Mammary epithelial cell (primary cell): ENCODE measurements at places on chromosomes 7 and 10. TPM values are rescaled to one million over a fixed set of nuclear protein-coding genes. Genes with fewer than 3 reads are reported as not detected.
A peak's percentile ranks its signal among the peaks of the same experiment; 100 is the strongest.

DNA sequence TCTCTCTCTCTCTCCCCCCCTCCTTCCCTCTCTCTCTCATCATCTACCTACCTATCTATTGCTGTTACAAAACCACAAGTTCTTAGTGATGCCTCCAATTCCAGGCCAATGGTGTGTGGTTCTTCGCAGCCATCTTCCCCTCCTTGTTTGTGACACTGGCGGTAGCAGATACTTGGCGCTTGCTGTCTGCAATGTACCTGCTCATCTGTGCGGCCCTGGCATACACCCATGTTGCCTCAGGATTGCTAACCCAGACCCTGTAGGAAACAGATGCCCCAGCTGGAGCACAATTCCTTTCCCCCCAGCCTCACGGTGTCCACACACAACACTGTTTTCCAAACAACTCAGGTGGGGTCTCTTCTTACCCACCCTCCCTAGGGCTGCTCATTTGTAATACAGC lies 13.6 kb upstream of the DPYSL4 start:
- DNase-seq: no peak

Gene CUZD1
- 0.66 TPM for polyA plus RNA-seq

Gene MMP21
- polyA plus RNA-seq: not detected

Gene TSPAN33
- polyA plus RNA-seq: 4.8 TPM

- peak; percentile 0 for DNase-seq
Observed at GRCh38 chr7:137287651-137288258, 55.8 kb downstream of the PTN start.

GRCh38 chr10:100327007-100327717 lies 2.9 kb downstream of the PKD2L1 start:
- DNase-seq: no peak

Gene HOXA10
- polyA plus RNA-seq: 0.18 TPM

DNA sequence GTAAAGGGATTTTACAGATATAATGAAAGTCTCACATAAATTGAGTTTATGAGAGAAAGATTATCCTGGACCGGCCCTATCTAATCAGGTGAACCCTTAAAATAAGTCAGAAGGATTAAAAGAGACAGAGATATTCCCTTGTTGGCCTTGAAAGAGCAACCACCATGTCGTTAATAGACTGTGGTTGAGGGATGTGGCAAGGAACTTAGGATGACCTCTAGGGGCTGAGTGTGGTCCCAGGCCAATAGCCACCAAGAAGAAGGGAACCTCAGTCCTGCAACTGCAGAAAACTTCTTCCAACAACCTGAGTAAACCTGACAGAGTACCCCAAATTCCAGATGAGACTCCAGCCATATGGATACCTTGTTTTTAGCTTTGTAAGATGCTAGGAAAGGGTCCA lies 121.5 kb downstream of the POLR1F start:
- no peak for DNase-seq

- DNase-seq: no peak
Observed at GRCh38 chr10:3902054-3902808, 117.2 kb upstream of the KLF6 start.

DNA sequence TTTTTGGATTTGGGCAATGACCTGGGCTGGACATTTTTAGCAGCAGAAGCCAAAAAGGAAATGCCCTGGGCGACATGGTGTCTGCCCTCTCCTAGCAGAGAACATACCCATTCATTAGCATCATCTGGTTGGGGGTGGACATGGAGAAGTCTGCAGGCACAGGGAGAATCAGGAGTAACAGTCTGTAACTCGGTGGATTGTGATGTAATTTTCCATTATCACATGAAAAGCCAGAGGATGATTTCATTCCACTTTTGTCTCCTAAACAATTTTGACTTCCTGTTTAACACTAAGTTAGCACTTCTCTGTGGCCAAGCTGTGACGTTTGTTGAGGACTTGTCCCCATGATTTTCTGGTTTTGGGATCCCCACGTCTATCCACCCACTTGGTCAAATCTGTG lies 153.8 kb upstream of the HABP2 start:
- no peak for DNase-seq

Gene ASNS
- polyA plus RNA-seq: 35.9 TPM

DNA sequence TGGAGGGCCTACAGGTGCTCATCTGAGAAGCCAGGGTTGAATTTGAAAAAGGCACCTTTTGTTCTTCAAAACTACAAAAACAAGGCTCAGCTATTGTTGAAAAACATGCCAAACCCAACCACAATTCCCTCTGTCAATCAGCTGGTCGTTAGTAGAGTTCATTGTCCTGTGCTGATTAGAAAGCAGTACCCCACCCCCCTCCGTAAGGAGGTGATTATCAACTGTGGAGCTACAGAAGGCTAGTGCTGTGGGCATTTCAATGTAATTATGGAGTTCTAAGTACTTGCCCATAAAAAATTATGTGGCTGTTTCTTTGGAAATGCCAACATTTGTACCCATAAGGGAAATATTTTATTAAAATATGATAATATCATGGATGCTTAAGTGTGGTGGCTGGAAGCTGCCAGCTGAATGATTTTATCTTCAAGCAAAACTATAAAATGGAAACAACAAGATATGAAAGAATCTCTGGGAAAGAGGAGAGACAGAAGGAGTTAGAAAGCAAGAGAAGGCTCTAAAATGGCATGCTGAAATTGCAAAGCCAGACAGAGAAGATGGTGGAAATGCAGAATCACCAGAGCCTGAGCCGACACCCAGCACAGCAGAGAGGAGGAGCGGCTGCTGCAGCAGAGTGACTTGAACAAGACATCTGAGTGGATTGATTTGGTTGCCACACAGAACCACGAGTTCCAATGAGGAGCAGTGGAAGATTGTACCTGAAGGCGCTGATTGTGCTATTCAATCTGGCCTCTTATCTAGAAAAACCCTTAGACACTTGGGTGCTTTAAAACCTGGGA lies 179.5 kb upstream of the LRGUK start:
- DNase-seq: no peak

GRCh38 chr7:25314731-25315267 lies 86.5 kb upstream of the NPVF start:
- DNase-seq: no peak

DNA sequence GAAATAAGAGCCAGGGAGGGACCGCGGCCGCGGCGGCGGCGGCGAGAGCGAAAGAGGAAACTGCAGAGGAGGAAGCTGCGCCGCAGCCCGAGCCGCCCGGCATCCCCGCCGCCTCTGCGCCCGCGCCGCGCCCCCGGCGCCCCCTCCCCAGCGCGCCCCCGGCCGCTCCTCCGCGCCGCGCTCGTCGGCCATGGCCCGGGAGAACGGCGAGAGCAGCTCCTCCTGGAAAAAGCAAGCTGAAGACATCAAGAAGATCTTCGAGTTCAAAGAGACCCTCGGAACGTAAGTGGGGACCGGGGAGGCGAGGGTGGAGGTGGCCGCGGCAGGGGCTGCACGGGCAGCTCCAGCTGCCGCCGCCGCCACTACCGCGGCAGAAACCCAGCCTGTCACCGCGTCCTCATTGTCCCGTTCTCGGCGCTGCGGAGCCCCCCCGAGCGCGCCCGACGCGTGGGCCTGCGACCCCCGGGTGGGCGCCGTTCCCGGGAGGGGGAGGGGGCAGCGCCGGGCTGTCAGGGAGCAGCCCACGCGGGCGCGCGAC lies 351 bp downstream of the CAMK1D start:
- DNase-seq: no peak

- no peak for DNase-seq
Observed at GRCh38 chr7:134836447-134836846, 57.0 kb downstream of the CALD1 start.

GRCh38 chr10:125797424-125797823 lies 21.8 kb upstream of the MMP21 start:
- DNase-seq: no peak

DNA sequence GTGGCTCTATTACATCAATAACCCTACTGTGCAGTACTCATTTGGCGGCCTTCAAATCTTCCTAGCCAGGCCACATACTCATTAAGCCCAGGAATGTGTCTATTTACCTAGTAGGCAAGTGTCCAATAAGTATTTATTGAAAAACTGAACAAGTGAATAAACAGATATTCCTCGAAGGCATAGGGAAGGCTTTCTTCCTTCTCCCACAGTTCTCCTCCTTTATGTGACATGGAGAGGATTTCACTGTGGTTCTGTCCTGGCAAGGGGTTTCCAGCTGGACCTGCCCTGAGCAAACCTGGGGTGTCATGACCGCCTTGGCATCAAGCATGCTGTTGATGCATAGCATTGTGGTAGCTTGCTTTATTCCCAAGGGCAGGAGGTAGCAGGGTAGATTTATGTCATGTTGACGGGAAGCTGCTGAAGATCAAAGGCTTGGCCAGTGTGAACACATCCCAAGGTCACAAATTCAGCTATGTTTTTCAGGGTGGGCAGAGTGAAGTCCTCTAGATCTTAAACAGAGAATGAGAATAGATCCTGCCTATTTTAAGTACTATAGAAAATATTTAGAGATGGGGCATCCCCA lies 195.1 kb downstream of the INHBA start:
- DNase-seq: no peak

Gene GIMAP1
- not detected for polyA plus RNA-seq

DNA sequence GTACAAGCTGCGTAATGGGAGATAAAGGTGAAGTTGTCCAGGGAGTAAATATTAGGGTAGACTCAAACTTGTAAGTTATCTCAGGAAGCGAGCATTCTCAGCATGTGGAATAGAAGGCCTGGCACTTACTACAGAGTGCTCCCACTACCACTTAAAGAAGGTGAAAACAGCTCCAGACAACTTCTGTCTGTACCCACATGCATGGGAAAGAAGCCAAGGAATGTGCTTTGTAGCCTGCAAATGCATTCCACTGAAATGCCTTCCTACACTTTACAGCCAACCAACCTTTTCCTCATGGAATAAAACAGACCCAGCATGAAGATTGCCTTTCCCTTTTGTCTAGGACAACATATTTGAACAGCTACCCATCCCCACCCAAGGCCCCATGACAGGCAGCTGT lies 45.4 kb upstream of the NPSR1 start:
- no peak for DNase-seq

GRCh38 chr7:105664816-105665525 lies 83.7 kb upstream of the EFCAB10 start:
- DNase-seq: no peak

DNA sequence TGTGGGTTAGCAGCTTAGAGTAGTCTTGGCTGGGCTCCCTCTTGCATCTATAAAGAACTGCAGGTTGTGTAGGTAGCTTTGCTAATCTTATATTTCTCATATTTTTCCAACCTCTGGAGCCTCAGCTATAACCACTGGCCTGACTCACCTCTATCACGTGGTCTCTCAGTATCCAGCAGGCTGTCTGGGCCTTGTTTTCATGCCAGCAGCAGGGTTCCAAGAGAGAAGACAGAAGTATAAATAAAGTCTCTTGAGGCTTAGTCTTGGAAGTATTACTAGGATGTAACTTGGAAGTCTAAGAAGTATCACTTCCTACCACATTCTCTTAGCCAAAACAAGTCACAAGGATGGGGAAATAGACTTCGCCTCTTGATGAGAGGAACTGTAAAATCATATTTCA lies 73.3 kb downstream of the WIPF3 start:
- peak; percentile 46 for DNase-seq

Gene CPA2
- 0.33 TPM for polyA plus RNA-seq

- no peak for DNase-seq
Observed at GRCh38 chr10:107425931-107426553, 261.5 kb upstream of the SORCS1 start.

Gene COL28A1
- not detected for polyA plus RNA-seq

- no peak for DNase-seq
Observed at GRCh38 chr7:109663806-109664205, 1094.1 kb downstream of the DNAJB9 start.

DNA sequence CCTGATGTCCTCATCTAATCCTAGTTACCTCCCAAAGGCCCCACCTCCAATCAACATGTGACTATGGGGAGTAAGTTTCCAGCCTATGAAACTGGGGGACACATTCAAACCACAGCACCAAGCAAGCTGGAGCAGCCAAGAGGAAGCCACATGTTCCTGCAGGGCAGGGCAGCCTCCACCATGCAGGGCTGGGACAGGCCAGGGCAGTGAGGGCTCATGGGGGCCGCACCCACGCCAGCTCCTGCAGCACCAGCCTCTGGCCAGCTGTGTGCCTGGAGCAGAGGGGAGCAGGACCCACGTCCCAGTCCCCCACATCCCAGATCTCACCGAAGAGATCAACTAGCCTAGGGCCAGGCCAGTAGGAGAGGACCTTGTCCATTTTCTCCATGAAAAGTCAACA lies 85.9 kb upstream of the INSIG1 start:
- no peak for DNase-seq

DNA sequence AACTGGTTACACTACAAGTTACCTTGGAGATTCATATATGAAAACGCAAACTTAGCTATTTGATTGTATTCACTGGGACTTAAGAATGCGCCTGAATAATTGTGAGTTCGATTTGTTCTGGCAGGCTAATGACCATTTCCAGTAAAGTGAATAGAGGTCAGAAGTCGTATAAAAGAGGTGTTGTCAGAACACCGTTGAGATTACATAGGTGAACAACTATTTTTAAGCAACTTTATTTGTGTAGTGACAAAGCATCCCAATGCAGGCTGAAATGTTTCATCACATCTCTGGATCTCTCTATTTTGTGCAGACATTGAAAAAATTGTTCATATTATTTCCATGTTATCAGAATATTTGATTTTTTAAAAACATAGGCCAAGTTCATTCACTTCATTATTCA lies 9.3 kb downstream of the STEAP1 start:
- no peak for DNase-seq

Gene IL2RA
- polyA plus RNA-seq: not detected

- DNase-seq: peak; percentile 44
Observed at GRCh38 chr10:127151981-127152699, 44.3 kb downstream of the INSYN2A start.

DNA sequence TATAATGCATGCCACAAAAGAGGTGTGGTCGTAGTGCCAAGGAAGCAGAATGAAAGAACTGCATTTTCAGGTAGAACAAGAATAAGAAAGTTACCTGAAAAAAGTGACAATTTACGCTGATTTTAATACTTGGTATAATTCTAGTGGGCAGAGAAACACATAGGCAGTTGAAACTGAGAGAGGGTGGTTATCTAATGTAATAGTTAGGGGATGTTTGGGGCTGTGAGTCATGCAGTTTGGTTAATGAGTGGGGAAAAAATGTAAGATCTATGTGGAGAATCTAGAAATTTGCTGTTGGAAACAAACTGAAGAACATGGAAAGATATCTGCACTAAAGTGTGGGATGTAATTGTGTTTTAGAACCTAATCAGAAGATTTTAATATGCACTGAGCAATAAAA lies 33.7 kb downstream of the ZNF37A start:
- DNase-seq: no peak

GRCh38 chr7:17054836-17055235 lies 173.1 kb upstream of the AGR3 start:
- DNase-seq: peak; percentile 67

DNA sequence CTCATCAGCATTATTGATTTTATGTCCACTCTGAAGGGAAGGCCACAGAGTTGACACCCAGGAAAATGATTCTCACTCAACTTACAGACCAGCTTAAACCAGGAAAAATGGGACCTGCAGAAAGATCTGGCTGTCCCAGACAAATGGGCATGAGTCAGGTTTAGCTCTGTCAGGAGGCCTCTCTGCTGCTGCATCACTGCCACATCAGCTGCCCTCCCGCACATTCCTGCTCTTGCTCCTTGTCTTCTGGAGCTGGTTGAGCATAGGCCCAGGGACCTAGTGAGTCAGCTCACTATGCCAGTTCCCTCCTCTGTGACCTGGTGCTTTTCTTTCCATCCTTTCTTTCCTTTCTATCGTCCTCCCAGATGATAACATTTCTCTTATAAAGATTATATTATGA lies 18.8 kb upstream of the SMNDC1 start:
- DNase-seq: peak; percentile 88

- no peak for DNase-seq
Observed at GRCh38 chr7:20348125-20348807, 17.6 kb downstream of the ITGB8 start.

Gene LRRC4
- polyA plus RNA-seq: 0.16 TPM
